ENCODE measurements at places on chromosomes 11 and 22.
A peak's percentile ranks its signal among the peaks of the same experiment; 100 is the strongest.

DNA sequence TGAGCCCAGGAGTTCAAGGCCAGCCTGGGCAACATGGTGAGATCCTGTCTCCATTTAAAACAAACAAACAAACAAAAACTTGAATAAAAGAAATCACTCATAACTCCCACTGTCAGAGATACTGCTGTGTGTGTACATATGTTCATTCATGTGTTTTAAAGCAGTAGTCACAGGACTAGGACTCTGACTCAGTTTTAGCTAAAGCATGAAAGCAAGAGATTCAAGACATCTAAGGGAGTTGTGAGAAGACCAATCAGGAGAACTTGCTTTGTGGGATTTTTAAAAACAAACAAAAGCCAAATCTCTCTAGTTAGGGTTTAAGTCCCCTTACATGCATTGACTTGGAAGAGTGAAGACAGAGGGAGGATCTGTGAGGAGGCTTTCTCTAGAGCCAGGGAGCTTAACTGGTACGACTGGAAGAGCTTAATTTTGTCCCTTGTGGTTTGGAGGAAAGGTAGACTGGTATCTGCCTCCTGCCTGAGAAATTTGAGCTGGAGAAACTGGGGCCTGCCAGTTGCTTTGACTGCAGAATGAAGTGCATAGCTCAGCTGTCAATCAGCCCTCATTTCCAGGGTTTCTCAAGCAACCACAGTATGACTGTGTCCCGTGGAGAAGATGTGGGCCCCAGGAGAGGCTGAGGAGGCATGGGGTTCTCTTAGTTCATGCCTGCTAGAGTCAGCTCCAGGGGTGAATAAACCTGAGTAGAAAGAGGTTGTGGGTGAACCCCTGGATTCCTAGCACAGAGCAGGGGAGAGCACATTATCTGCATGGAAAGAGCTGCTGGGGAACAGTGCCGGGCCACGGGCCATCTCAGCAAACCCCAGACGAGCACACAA lies 30.6 kb downstream of the EXPH5 start:
- no peak for ATAC-seq

- peak; percentile 30 for ATAC-seq
Observed at GRCh38 chr11:47185305-47186075, 744 bp downstream of the PACSIN3 start.

- no peak for ATAC-seq
Observed at GRCh38 chr22:37117092-37117491, 7.6 kb upstream of the TMPRSS6 start.

GRCh38 chr22:32127904-32128303 lies 31.2 kb downstream of the C22orf42 start:
- ATAC-seq = no peak

- ATAC-seq = no peak
Observed at GRCh38 chr11:1643146-1643690, 13.6 kb downstream of the KRTAP5-5 start.

DNA sequence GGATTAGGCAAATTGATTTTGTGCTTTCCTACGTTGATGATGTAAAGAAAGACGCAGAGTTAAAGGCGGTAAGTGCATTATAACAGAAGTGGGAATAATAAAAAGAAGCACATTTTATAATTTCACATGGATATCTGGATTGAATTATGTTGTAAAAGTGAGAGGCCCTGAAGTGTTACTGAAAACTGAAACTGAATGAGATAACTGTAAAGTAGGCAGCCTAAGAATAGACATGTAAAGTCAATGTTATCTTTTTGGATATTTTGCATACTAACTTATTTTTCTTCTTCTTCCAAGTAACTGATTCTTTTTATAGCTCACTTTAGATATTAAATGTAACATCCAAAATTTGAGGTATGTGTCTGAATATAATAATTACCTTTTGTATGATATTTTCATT lies 28.3 kb downstream of the ANO5 start:
- ATAC-seq = no peak

GRCh38 chr11:2582351-2582945 lies 117.3 kb downstream of the KCNQ1OT1 start:
- ATAC-seq = no peak

GRCh38 chr22:40055143-40055883 lies 60.6 kb downstream of the FAM83F start:
- ATAC-seq = no peak

GRCh38 chr11:102589047-102589459 lies 36.1 kb downstream of the MMP20 start:
- ATAC-seq = no peak

GRCh38 chr11:125192717-125193415 lies 28.3 kb downstream of the PKNOX2 start:
- no peak for ATAC-seq

DNA sequence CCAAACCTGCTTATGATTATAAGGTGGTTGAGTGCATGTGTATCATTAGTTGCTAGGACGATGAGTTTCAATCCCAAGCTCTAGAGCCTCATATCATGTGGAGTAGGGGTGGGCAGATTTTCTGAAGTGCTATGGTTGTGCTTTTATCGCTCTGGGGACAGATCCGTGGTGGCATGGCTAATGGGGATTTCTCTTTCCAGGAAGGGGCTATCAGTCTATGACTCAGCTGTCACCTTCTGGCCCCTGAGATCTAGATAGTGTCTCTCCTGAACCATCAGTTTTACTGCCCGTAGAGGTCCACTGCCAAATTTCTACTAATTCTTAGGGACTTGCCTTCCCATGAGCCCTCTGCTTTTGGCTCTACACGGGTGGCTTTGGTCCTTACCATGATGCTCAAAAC lies 51.8 kb downstream of the FDX1 start:
- no peak for ATAC-seq

DNA sequence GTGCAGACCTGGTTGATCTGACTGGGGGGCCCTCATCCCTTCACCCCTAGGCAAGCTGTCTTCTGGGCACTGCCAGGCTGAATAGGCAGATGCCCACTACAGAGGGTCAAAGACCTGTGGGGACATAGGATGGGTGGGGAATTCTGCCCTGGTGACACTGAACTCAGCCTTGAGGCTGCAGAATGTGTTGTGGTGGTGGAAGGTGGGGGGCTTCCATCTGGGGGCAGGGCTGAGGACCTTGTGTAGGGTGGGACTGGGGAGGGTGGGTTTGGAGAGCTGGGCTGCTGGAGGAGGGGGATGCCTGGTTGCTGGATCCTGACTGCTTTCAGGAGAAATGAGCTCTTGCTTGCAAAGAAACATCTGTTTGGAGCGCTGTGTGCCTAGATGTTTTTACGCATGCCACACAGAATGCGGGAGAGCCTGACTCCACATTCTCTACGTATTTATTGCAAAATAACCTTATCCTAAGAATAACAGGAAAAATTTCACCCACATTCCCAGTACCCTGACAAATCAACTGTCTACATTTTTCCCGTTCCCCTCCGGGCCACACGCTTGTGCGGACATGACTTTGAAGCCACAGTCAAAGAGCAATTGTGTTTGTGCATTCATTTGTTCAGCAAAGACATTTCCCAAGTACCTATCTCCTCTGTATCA lies 18.3 kb downstream of the SMIM38 start:
- ATAC-seq = no peak

- no peak for ATAC-seq
Observed at GRCh38 chr22:25120761-25121212, 78.9 kb upstream of the CRYBB3 start.

- ATAC-seq = no peak
Observed at GRCh38 chr11:119482521-119483011, 59.6 kb upstream of the THY1 start.

DNA sequence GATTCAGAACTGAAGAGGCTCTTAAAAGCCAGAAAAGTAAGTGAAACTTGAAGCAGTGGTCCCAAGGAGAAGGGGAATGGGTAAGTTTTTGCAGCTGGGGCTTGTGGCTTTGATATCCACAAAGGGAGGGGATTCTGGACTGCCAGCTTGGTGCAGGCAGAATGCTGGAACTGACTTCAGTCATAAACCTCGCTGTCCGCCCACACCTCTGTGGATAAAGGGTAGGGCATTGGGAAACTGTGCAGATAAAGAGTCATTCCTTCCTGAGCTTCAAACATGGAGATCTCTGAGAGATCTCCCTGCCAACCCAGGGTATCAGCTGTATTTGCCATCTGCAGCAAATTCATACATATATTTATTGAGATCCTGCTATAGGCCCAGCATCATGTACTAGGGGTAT lies 124.3 kb upstream of the OR9Q1 start:
- no peak for ATAC-seq

DNA sequence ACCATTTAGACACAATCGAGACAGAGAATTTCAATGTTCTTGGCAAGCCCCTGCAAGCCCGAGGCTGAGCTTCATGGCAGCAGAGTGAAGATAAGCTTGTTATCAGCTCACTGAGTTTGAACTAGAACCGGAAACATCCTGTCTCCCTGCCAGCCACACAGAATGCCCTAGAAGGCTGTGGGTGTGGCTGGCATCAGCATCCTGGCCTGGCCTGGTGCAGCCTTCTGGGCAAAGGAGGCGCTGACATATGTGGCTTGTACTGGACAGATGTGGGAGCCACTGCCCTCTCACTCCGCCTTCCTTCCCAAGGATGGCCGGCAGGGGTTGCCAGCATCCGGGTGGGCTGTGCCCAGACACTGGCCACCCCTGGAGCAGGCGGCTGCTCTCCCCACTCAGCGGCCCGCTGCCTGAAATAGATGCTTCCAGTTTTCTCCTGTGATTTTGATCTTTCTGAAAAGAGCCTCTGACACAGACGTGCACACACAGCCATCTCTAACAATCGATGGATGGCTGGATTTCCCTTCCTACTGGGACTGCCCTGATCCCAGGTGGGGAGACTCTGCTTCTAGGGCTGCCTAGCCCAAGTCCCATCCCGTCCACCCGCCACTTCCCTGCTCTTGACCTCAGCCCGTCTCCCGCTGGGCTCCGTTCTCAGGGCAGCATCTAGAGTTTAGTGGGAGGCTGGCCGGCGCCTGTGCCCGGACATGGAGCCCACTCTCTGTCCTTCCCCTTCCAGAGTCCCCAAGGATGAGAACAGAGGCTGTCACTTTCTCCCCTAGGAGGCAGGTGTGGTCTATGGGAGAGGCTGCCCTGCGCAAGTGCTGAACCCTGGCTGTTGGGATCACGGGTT lies 149.7 kb downstream of the CTTN start:
- ATAC-seq = no peak

GRCh38 chr22:49053578-49053977 lies 774.1 kb downstream of the BRD1 start:
- no peak for ATAC-seq

- no peak for ATAC-seq
Observed at GRCh38 chr11:103587901-103588788, 448.3 kb upstream of the DDI1 start.

DNA sequence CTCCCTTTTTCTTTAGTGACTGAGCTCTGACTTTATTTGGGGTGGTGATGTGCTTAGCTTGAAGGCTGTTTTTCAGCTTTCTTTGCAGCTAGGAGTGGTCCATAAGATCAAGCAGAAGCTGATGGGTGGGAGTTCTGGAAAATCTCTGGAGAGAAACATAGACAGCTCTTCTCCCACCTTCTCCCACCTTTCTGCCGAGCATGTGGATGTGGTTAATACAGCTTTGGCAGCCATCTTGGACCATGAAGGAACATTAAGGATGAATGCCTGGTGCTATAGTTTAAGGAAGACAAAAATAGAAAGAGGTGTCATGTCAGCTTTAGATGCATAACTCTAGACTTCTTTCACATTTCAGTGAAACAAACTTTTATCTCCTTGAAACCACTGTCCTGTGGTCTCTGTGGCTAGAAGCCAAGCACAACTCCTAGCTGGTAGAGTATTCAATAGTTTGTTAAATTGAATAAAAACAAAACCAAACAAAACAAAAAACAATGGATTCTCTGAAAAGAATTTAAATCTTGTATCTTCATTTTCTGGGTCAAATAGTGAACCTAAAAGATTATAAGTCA lies 203.6 kb upstream of the SESN3 start:
- no peak for ATAC-seq

- peak; percentile 95 for ATAC-seq
Observed at GRCh38 chr11:1863352-1864216, 10.7 kb downstream of the LSP1 start.

DNA sequence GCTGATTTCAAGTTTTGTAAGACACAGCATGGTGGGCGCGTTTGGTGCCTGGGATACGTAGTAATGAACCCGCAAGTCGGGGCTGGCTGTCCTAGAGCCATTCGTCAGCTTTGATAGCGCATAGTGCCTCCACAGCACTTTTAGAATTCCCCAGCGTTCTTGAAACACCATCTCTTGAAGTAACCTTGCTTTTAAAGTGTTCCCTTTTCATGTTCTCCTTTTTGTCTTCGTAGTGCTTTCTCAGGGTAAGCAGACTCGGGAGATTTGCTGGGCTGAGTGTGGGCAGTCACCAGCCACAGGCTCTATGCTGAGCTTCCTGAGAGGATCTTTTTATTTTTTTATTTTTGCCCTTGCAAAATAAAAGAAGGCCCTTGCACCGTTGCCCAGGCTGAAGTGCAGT lies 39.6 kb upstream of the CTTN start:
- ATAC-seq = no peak

GRCh38 chr11:130609121-130610035 lies 160.9 kb downstream of the ADAMTS15 start:
- peak; percentile 89 for ATAC-seq

DNA sequence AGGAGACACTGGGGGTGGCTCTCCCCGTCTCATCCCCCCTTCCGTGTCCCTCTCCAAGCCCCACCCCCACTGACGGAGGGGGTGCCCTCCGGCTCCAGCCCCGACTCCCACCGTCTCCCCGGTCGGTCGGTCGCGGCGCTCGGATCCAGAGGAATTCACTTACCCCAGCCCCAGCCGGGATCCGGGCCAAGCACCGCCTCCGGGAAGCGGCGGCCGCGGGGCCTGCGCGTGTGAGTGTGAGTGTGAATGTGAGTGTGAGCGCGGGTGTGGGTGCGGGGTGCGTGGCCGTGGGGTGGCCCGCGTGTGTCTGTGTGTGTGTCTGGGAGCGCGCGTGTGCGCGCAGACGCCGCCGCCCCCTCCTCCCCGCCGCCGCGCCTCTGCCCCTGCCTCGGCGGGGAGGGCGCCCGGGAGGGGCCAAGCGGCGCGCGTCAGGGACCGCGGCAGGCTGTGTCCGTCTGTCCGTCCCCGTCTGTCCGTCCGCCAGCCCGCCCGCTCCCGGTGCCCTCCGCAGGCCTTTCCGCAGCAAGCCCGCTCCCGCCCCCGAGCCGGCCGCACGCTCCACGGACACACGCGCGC lies at the start of gene ELFN2:
ELFN2 (minus strand) TSS at position 345 of the 576 bp plus-strand sequence. CDS start 51,945 bp downstream, outside the sequence.
- no peak for ATAC-seq

DNA sequence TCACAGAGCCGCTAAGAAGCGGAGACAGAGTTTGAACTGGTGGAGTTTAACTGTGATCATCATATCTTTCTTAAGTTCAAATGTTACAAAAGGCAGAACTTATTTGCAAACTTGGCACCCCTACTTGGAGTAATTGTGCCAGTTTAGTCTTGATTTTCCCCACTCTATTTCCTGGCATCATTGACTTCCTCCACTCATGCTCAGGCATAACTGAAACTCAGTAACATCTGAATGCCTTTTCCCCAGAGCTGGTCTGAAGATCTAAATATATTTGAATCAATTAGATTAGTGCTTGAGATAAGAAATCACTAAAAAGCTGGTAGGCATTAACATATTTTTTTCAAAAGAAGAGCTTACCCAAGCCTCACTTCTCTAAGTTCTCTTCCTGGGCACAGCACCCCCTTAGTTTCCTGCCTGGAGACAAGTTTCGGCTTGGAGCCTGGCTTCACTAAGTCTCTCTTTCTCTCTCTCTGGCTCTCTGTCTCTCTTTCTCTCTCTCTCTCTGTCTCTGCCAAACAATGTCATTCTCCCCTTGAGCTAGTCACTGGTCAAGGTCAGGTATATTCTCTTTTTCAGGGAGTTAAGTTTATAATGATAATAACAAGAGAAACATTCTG lies 190.8 kb downstream of the LUZP2 start:
- no peak for ATAC-seq

GRCh38 chr22:29633514-29634312 lies 30.3 kb downstream of the NF2 start:
- no peak for ATAC-seq
